H54 (cell line): ENCODE measurements at places on chromosomes 4 and X.

DNA sequence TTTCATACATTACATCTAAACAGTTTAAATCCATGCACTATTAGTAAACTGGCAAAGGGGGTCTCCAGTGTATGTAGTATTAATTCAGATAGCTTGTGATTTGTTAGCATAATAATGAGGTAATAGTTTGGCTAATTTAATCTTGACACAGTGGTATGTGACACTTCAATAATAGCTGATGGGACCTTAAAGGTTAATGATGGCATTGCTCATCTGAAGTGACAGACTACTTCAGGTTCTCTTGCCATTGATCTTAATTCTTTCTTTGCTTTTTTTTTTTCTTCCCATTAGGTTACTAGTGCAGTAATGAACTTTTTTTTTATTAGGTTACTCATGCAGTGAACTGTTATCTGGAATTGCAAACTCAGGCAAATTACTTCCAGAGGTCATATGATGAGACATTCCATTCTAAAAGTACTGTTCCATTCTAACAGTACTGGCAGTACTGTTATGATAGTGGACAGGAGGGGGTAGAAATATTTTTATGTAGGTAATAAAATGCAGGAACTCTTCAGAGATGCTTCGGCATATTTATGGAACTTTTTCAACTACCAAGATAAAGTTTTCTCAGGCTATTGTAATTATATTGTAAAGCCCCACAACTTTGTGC lies 911.3 kb upstream of the LCORL start:
- DNase-seq = no peak

GRCh38 chr4:97942137-97942536 lies 201.1 kb downstream of the STPG2 start:
- DNase-seq = peak; percentile 1

GRCh38 chr4:114674080-114674479 lies 75.5 kb downstream of the UGT8 start:
- no peak for DNase-seq

DNA sequence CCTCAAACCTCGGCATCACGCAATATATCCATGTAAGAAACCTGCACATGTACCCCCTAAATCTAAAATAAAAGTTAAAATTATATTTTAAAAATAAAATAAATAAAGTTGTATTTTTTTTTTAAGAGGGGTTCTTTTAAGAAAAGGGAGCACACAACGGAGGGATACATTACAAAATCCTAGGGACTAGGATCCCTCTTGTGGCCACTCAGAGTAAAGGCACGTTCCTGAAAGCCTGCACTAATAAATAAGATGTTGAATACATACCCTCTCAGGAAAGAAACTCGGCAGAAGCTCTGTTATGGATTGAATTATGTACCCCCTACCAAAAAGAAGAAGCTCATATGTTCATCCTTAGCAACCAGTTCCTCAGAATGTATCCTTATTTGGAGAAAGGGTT lies 50.9 kb upstream of the PRDX4 start:
- no peak for DNase-seq

GRCh38 chr4:153375303-153375702 lies 30.8 kb downstream of the MND1 start:
- DNase-seq = no peak
